EH (cell line): ENCODE measurements at places on chromosomes 7 and 10.

- no peak for DNase-seq
These were observed 148.1 kb downstream of the ADARB2 start for GRCh38 chr10:1589257-1589656.

DNA sequence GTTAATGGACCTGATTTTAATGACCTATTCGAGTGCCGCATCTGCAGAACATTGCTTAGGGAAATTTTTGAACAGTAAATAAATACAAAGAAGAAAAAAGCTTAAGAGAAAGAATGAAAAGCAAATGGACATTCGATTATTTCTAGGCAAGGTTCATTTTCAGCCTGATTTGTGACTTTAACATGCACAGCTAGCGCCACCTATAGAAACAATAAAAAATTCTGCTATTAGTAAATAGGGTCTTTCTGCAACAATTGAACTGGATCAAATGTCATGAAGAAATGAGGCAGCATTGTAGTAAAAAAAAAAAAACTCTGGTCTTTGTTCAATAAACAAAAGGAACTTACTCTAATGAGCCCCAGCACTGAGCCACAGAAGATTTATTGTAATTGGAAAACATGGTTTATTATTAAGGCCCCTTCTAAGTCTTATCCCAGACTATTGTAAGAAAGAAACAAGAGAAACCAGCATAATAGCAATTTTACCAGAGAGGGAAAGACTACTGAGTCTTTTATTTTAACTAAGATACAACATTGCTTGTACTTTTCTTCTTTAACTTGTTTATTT lies 41.4 kb upstream of the GHITM start:
- peak; percentile 7 for DNase-seq

- DNase-seq = peak; percentile 85
These were observed 46.8 kb downstream of the PDE1C start for GRCh38 chr7:32023376-32023775.

GRCh38 chr7:25851332-25852210 lies 300.4 kb upstream of the NFE2L3 start:
- DNase-seq = peak; percentile 79

DNA sequence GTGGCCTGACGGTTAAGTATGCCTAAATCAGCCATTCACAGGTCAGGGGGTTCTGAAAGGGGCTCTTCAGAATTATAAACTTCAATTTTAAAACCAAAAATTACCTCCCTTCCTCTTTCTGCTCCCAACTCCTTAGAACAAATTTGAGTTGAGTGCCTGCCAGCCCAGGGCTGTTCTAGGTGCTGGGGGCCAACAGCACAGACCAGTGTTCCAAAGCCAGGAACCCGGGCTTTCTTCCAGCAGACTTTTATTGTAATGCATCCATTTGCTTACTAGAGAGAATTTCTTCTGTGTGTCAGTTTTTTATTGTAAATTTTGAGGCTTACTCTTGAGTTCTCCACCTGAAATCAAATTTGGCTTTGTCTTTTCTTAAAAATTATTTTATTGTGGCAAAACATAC lies 238.5 kb downstream of the CACNB2 start:
- DNase-seq = no peak
